Gastrocnemius medialis (tissue), 4 donors: ENCODE measurements at places on chromosomes 5 and 9. TPM values are rescaled to one million over a fixed set of nuclear protein-coding genes. Genes with fewer than 3 reads are reported as not detected.

BRINP1 gene
- not detected for total RNA-seq

DNA sequence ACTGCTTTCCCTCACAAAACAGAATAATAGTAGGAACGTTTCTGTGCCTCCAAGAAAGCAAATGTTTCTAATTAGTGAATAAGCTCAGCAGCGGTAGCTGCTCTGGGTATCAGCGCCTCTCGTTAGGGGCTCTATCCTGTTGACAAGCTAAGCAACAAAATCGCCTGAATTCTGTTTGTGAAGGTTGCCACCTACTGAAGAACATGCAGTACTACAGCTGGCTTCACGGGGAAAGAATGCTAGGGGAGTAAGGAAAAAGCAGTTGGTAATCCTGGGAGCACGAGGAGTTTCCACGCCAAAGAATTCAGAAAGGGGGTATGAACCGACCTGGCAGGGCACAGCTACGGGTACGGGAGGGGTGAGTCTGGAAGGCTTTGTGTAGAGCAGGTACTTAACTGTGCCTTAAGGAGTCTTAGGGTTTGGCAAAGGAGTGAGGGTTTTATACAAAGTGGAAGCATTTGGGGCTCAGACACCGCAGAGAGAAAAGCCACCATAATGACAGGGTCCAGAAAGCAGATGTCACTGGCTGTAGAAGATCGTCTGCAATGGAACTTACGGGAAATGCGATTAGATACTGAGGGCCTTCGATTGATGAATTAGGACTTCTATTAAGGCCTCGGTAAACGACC lies 171.7 kb downstream of the TTC39B start:
- peak; percentile 20 for DNase-seq

SMIM3 gene
- 15.9 TPM for total RNA-seq

- no peak for DNase-seq
Observed at GRCh38 chr9:129640086-129640870, 1.7 kb downstream of the ASB6 start.

NXNL2 gene
- total RNA-seq, result not detected

DNA sequence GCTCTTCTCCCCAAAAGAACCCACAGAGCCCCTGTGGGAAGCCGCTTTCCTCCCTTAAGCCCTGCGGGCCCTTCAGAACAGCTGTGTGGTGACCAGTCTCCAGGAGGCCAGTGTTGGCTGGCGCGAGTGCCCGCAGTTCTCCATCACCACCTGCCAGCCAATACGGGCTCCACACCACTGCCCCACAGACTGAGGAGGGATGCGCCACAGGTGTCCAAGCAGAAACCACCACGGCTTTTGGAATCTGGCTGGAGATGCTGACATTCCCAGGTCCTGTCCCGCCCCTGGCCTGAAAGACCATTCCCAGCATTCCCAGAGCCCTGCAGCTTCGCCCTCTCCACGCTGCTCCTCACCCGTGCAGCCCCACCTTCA lies 12.8 kb downstream of the CCNI2 start:
- no peak for DNase-seq

DNA sequence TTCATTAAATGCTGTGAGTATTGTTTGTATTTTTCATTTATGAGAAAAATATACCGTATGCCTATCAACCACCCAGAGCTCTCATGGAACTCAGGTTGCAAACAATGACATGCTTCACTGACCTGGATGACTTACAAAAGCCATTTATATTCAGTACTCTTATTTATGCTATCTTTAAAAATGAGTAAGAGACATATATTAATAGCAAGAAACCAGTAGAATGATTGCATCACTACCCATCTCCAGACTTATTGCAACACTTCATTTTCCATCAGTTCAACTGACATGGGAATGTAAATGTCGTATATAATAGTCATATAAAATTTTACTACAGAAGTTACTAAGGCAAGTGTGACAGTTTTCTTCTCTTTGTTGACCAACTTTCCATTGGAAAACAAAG lies 69.1 kb downstream of the OTP start:
- DNase-seq, result no peak

- DNase-seq, result peak; percentile 37
Observed at GRCh38 chr5:95818181-95819147, 4.1 kb downstream of the GLRX start.

PPP2R2B gene
- 0.19 TPM for total RNA-seq

DNA sequence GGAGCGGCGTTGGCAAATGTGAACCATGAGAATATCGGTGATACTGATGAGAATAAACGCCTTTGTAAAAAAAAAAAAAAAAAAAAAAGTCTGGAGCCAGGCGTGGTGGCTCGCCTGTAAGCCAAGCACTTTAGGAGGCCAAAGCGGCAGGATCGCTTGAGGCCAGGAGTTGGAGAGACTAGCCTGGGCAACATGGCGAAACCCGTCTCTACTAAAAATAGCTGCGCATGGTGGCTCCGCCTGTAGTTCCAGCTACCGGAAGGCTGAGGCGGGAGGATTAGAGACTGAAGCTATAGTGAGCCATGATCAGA lies 425 bp upstream of the NFX1 start:
- DNase-seq, result no peak

ENC1 gene
- 3.4 TPM for total RNA-seq

SCAI gene
- total RNA-seq, result 1.1 TPM

FOXD4L5 gene
- total RNA-seq, result not detected

- DNase-seq, result no peak
Observed at GRCh38 chr5:132491368-132492364, 1.1 kb upstream of the IRF1 start.

GMCL2 gene
- not detected for total RNA-seq

DNA sequence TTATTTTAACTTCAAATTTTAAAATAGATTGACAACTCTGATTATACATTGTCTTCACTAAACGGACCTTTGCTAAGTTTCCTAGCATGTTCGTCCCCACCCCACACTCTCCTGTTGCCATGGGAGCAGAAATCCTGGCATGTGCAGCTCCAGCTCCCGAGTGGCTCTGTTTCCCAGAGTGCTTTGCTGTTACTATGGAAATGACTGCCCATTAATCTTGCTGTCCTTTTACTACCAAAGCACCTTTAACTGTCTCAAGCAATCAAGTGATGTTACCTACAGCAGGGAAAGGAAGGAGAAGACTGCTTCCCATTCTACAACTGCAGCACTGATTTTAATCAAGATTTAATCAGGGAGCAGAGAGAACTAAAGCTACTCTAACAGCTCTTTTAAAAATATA lies 212.0 kb upstream of the KIF2A start:
- no peak for DNase-seq

GABRA6 gene
- not detected for total RNA-seq

SLC46A2 gene
- not detected for total RNA-seq

GRCh38 chr9:20403346-20403745 lies 219.0 kb downstream of the MLLT3 start:
- DNase-seq, result no peak

DNA sequence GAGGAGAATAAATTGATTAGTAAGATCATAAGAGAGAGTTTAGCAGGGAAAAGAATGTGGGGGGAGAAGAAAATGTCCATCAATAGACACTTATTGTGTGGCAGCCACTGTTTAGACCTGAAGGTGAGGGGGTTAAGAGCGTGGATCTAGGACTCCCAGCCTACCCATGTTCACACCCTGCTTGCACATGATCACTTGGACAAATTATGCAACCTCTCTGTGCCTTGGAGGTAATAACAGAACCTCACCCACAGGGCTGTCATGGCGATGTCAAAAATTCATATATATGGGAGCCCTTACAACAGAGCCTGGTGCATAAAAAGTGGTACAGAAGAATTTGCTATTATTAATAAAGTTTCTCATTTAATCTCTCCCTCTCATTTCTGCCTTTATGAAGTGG lies 86.0 kb upstream of the EQTN start:
- no peak for DNase-seq

CDH9 gene
- not detected for total RNA-seq

CCDC192 gene
- not detected for total RNA-seq

SYK gene
- total RNA-seq, result 1.6 TPM

NAIP gene
- total RNA-seq, result 6.5 TPM

TMEM215 gene
- total RNA-seq, result not detected

GRCh38 chr5:93158841-93159240 lies 422.2 kb downstream of the NR2F1-AS1 start:
- DNase-seq, result no peak

DNA sequence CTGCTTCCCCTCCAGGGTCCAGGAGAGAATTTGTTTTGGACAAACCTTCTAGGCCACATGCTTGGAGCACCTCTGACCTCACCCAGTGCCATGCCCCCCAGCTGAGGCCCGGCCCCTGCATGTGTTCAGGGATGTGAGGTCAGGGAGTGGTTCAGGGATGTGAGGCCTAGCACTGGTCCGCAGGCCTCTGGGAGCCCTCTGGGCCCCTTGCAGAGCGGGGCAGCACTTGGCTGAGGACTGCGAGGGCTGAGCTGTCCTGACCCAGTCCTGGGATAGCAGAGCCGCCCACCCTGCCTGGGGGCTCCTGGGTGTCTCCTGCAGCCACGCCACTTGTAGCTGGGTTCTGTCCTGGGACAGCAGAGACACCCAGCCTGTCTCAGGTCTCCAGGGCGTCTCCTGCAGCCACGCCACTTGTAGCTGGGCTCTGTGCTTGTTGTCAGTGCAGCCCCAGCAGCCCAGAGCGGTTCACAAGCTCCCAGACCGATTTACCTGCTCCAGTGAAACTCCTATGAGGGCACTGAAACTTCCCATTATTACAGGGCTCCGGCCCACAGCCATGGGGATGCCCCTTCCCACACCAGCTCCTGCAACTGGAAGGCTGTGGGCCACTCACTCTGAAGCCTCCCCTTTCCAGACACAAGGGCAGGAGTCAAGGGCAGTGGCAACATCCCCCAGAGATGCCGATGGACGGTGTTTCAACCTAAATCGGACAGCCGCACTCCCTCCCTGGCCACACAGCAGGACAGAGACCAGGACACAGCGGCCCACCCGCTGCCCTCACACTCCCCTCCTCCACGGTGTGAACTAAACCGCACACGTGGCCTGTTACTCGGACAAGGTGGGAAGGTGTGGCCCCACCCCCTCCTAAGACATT lies 5.4 kb upstream of the CEP72 start:
- no peak for DNase-seq
